Stimulated activated CD4-positive, alpha-beta T cell treated with anti-CD3 and anti-CD28 coated beads, Interleukin-1b, Interleukin-23, amount 100 ng/mL, for 1 hour (primary cell): ENCODE measurements at places on chromosomes 7 and 10.
A peak's percentile ranks its signal among the peaks of the same experiment; 100 is the strongest.

GRCh38 chr10:93867525-93867924 is 26.3 kb upstream of the SLC35G1 start:
- no peak for DNase-seq

- DNase-seq, result peak; percentile 62
These were observed at the start of gene IL15RA for GRCh38 chr10:5977471-5978229. Gene IL15RA (minus strand): TSS chr10:5977543. CDS start chr10:5977492, 51 bp downstream.

DNA sequence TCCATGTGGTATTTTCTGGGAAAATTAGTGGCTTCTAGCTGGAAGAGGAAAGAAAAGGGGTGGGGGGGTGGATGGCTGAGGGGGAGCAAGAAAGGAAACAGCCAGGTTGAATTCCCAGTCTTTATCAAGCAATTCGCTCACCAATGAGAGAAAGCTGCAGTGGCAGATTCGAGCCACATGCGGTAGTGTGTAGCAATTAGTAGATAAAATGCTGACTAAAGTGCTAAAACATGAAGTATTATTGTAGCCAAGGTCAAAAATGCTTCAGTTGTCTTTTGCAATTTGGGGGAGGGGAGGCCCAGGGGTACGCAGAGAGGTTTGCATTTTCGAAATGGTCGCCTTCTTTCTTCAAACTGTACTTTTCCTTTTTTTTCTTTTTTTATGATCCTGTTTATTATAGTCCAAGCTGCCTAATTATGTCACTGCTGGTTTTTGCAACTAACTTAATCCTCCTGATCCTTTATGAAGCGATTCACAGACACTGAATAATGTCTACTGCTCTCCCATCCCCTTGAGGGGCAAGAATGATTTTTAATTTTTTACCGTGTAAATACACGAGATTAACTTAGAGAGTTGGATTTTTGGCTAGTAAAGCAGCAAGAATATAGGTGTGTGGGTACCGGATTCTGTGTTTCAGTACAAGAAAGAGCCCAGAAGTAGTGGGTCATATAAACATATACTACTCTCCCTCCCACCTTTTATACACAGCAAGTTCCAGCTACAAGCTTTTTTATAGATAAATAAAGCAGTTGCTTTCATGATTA is 3.6 kb upstream of the ARID5B start:
- no peak for DNase-seq

DNA sequence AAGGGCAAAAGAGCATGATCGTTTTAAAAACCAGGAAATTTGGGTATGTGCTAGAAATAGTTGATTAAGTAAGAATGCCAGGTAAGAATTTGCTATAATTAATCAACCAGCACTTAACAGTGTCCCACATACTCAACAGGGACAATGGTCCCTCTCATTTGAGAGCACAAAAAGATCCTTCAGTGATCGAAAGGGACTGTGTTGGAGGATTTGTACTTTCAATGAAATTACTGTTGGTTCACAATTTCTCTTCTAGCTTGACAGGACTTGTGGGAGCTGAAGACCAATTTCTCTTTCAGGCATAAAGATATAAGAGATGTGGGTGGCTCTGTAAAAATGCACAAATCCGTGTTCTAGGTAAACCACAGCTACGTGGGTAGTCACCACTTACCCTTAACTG is 12.5 kb upstream of the PLEKHS1 start:
- no peak for DNase-seq

GRCh38 chr10:44240584-44241205 is 144.2 kb downstream of the CXCL12 start:
- DNase-seq, result no peak

GRCh38 chr7:46239846-46240245 is 318.8 kb upstream of the IGFBP3 start:
- DNase-seq, result no peak

GRCh38 chr10:125451319-125451718 is 231.6 kb downstream of the TEX36 start:
- DNase-seq, result no peak

DNA sequence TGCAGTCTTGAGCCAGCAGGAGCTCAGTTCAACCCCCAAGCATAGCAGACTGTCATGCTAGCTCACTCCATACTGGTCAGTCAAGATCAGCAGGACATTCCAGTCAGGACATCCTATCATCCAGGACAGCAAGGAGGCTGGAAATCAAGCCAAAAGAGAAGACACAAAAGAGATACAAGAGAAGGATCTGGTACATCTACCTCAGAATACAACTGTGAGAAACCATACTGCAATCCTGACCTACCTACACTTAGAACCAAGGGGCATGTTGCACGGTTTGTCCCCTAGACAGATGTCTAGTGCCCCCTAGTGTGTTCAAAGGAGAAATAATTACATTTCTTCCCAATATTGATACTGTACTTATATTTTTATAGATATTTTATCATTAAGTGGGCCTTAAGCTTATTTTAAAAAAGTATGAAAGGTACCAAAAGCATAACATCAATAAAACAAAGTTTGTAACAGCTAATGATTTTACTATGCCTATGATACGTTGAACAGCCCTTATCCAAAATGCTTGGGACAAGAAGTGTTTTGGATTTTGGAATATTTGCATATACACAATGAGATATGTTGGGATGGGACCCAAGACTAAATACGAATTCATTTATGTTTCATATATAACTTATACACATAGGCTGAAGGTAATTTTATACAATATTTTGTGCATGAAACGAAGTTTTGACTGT is 26.7 kb downstream of the ERCC6 start:
- DNase-seq, result no peak

GRCh38 chr7:84258628-84259027 is 64.0 kb upstream of the SEMA3A start:
- no peak for DNase-seq

- no peak for DNase-seq
These were observed 29.8 kb upstream of the GNA12 start for GRCh38 chr7:2873686-2874551.

- no peak for DNase-seq
These were observed 176.5 kb downstream of the SUGCT start for GRCh38 chr7:40311307-40311706.

DNA sequence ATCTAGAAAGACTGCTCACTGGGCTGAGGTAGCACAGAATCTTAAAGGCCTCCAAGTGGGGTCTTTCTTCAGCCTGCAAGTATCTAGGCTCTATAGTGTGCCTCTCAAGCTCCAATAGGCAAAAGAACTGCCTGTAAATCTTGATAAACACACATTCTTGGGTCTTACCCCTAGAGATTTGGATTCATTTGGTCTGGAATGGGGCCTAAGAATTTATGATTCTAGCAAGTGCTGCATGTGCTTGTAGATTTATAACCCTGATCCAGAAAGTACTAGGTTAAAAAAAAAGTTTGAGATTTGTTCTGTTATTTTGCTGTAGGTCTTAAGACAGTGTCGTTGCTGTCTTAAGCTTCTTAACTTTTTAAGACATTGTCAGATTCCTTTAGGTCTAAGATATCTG is 74.1 kb downstream of the RALA start:
- no peak for DNase-seq

- DNase-seq, result no peak
These were observed 892.0 kb upstream of the AUTS2 start for GRCh38 chr7:68706291-68706690.

- no peak for DNase-seq
These were observed 16.3 kb downstream of the CUBN start for GRCh38 chr10:17113346-17113745.

DNA sequence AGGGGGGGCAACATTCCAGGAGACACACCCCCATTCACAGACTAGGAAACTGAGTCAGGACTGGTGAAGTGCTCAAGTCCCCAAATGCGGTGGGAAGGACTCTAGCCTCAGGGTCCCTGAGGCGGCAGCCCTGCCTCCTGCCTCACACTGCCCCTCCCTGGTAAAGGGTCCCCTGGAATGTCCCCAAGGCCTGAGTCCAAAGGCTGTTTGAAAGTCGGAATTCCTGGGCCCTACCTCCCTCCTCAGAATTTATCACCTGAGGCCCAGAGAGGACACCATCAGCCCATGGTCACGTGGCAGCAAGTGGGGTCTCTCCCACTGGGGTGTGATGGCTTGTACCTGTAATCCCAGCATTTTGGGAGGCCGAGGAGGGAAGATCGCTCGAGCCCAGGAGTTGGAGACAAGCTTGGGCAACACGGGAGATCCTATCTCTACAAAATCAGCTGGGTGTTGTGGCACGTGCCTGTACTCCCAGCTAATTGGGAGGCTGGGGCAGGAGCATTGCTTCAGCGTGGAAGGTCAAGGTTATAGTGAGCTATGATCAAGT is 110.3 kb upstream of the TNRC18 start:
- no peak for DNase-seq

GRCh38 chr10:71072823-71073210 is 139.6 kb upstream of the UNC5B start:
- DNase-seq, result no peak

DNA sequence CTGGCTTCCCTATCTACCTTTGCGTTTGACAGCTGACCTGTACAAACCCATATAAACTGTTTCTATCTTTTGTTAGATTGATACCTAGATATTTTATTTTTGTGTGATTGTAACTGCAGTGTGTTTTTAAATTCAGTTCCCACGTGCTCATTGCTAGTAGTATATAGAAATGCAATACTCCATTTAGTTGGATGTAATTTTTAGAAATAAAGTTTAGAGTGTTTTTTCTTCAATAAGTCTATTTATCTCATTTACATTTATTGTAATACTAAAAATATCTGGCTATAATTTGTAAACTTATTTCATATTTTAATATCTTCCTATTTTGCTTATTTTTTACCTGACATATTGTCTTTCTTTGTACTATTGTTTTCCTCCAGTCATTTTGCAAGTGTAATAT is 329.7 kb upstream of the ADARB2 start:
- DNase-seq, result no peak

DNA sequence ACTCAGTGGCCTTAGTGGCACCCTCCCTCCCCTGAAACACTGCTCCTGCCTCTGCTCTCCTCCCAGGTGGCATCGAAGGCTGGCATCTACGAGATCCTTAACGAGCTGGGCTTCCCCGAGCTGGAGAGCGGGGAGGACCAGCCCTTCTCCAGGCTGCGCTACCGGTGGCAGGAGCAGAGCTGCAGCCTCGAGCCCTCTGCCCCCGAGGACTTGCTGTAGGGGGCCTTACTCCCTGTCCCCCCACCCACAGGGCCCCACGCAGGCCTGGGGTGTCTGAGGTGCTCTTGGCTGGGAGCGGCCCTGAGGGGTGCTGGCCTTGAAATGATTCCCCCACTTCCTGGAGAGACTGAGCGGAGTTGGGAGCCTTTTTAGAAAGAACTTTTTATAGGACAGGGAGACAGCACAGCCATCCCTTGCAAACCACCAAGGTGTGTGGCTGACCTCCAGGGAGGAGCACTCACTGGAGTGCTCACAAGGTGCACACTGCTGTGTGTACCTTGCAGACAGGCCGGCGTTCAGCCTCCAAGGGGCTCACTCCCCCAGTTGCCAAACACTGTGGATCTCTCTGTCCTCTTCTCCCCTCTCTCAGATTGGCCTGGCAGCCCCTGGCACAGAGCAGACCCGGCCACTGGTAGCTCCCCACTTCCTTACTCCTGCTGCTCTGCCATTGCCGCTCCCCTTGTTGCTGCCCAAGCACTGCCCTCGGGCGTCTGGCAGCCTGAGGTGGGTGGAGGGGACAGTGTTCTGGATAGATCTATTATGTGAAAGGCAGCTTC is 35.8 kb downstream of the PRF1 start:
- DNase-seq, result no peak

GRCh38 chr7:129853661-129854268 is 99.0 kb downstream of the UBE2H start:
- no peak for DNase-seq

- no peak for DNase-seq
These were observed 108.7 kb downstream of the MKLN1 start for GRCh38 chr7:131436384-131436783.

DNA sequence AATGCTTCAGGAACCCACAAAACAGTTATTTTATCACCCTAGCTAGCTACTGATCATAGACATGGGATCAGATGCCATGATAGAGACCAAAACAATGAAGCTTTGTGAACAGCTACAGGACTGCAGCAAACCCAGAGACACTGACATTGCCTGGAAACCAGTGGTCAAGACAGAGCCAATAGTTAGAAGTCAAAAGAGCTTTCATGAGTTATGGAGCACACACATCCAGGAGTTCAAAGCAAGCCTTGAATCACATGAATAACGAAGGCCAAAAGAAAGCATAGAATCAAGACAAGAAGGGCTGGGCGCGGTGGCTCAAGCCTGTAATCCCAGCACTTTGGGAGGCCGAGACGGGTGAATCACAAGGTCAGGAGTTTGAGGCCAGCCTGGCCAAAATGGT is 34.5 kb upstream of the GSAP start:
- no peak for DNase-seq

- DNase-seq, result no peak
These were observed 71.2 kb upstream of the RPA3 start for GRCh38 chr7:7789551-7789988.

DNA sequence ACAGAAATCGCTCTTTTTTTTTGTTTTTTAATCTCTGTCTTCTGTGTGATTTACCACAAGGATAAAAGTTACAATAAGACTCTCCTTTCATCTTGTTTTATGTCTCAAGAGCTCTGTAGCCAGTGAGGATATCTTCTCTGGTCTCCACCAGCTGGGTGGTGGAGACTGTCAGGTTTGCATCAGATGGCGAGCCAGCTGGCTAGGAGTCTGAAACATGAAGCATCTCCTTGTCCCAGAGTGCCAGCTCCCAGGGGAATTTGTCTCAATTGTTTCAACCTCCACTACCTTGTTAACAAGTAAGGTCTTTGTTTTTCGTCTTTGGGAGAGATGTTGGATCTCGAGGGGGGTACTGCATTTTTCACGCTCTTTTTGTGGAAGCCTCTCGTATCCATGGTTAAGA is 47.3 kb downstream of the FRMPD2 start:
- no peak for DNase-seq

- DNase-seq, result no peak
These were observed 315.3 kb downstream of the HPSE2 start for GRCh38 chr10:98920360-98920759.
